Myocyte (in vitro differentiated cells): ENCODE measurements at places on chromosomes 2 and 18. TPM values are rescaled to one million over a fixed set of nuclear protein-coding genes. Genes with fewer than 3 reads are reported as not detected.

The STON1 gene
- total RNA-seq: 3.2 and 7.8 TPM in 2 replicates

GRCh38 chr2:241855888-241856422 lies 2.7 kb downstream of the PDCD1 start:
- no peak for DNase-seq

The ESPNL gene
- 7.4 and 8.5 TPM in 2 replicates for total RNA-seq

DNA sequence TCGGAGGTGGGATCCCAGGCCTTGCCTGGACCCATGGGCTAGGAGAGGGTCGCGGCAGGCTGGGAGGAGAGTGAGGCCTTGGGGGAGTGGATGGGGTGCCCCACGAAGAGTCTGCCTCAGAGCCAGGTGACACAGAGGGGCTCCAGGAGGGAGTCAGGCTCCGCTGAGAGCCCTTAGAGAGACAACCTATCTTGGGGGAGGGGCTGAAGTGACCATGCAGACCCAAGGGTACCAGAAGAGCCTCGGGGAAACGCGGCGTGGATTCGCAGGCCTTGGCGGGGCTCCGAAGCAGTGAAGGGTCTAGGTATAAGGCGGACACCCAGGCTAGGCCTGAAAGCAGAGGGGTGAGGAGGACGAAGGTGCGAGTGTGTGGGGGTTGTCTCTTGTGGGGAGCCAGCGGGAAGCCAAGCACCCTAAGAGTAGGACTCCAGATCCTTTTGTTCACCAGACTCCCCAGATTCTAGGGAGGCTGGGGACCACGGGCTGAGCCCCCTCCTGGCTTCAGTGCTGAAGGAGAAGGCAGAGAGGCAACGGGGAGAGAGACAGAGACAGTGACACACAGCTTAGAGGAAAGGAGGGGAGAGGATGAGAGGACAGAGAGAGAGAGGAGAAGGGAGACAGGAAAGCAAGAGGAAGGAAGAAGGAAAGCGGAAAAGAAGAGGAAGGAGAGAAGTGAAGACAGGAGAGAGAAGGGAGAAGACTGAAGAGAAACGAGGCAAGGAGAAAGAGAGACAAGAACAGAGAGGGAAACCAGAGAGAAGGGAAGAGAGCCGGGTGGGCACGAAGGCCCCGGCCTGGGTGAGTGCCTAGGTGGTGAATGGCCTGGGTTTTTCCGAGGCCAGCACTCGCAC lies 1.1 kb upstream of the HOXD11 start:
- no peak for DNase-seq
